ENCODE measurements at places on chromosomes 3 and 15.
A peak's percentile ranks its signal among the peaks of the same experiment; 100 is the strongest.

DNA sequence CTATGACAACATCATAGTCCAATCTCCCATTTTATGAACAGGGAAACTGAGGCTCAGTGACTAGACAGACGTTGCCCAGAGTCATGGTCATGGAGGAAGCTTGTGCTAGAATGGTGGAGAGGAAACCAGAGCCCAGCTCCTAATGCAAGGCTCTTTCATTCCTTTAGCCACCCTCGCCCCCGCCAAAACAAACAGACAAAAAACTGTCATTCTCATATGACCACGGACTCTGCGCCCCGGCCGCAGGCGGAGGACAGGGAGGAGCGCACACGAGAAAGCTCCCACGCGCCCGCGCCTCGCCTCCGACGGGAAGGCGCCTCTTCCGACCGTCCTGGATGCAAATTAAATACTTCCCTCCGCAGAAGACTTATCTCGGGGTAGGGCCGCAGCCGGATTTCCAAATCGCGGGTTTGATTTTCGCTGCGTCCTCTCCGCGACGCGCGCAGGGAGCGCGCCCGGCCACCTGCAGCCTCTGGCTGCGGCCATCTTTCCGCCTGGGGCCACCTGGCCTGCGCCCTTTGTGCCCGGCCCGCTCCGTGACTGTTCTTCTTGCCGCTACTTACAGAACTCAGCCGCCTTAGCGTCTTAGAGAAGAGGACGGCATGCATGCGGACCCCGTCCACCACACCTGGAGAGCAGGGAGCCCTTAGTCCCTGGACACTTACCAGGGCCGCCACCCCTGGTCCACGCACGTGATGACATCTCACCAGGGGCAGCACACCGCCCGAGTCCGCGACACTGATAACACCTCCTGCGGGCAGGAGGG, 670 bp upstream of the ATP13A3 start:
- no peak for DNase-seq

GRCh38 chr3:128367221-128367620, 99.5 kb downstream of the DNAJB8 start:
- no peak for DNase-seq

- no peak for DNase-seq
These were observed 23.5 kb downstream of the MAGEF1 start for GRCh38 chr3:184688251-184688881.

- DNase-seq = peak; percentile 80
These were observed 450.0 kb upstream of the KCNMB2 start for GRCh38 chr3:178086144-178086825.

- no peak for DNase-seq
These were observed 19.3 kb upstream of the NRROS start for GRCh38 chr3:196620161-196620604.

GRCh38 chr3:40961104-40961857, 238.0 kb upstream of the CTNNB1 start:
- DNase-seq = no peak

DNA sequence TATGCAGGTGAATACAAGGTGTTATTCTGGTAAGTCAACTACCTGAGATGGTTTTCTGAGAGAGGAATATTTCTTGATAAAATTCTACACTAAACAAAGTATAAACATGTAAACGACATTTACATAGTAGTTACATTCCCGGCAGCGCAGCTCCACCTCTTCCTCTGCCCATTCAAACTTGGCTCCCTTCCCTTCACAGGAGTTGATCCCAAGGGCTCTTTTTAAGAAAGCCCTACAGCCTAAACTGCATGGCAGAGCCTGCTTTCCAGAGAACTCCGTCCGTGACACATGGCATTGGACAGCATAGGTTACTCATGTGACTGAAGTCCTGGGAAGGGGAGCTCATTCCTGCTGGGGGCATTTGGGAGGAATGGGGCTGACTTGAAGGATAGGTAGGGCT, 22.0 kb upstream of the LCTL start:
- no peak for DNase-seq

DNA sequence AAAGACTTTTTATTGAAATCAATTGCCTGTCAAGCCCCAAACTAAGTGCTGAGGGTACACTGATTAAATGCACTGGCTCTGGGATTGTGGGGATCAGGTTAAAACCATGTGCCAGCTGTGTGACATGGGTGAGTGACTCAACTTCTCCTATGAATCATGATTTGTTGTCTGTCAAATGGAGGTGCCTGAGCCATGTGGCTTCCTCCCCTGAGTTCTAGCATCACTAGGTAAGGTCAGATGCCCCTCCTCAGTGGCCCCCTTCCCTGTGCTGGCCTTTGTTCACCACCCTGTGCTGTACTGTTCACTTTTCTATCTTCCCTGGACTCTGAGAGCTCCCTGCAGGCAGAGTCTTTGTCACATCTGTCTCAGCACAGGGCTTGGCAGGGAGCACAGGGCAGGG, 43.6 kb upstream of the ATP2B2 start:
- DNase-seq = no peak

GRCh38 chr15:76533995-76534394, 197.4 kb downstream of the ISL2 start:
- no peak for DNase-seq

- no peak for DNase-seq
These were observed 315.5 kb downstream of the FHIT start for GRCh38 chr3:60935709-60936108.

DNA sequence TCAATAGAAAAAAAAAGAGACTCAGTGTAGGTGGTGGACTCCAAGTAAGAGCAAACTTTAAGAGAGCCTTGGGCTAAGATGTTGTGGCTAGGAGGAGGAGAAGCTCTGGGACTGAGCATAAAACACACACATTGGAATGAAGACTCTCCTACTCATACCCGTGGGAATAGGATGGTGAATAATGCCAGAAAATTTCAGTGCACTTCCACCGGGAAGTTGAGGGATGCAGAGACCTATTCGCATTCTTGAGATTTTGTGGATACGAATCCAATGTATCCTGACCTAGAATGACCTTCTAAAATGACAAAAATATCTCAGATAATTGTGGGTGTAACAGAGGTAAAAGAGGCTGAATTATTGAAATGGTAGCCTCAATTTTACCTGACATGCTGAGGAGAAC, 388.7 kb upstream of the SGO1 start:
- DNase-seq = no peak

GRCh38 chr15:75966073-75966472, 46.2 kb downstream of the NRG4 start:
- no peak for DNase-seq

DNA sequence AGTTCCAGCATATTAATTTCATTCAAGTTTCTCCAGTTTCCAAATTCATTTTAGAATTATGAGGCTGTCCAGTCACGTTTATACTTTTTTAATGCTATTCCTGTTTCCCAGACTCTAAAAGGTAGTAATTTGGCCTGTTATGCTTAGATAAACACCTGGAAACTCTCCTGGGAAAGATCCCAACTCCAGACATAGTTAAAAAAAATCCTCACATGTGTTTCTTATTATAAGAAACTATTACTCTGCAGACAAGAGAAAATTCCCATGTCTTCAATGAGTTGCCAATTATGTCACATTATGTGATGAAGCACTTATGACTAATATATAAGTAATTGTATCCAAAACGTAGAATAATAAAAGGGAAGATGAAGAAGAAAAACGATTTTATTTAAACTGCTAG, 137.1 kb upstream of the TMC3 start:
- DNase-seq = no peak

- DNase-seq = no peak
These were observed 15.0 kb upstream of the SLC28A1 start for GRCh38 chr15:84869510-84869909.

DNA sequence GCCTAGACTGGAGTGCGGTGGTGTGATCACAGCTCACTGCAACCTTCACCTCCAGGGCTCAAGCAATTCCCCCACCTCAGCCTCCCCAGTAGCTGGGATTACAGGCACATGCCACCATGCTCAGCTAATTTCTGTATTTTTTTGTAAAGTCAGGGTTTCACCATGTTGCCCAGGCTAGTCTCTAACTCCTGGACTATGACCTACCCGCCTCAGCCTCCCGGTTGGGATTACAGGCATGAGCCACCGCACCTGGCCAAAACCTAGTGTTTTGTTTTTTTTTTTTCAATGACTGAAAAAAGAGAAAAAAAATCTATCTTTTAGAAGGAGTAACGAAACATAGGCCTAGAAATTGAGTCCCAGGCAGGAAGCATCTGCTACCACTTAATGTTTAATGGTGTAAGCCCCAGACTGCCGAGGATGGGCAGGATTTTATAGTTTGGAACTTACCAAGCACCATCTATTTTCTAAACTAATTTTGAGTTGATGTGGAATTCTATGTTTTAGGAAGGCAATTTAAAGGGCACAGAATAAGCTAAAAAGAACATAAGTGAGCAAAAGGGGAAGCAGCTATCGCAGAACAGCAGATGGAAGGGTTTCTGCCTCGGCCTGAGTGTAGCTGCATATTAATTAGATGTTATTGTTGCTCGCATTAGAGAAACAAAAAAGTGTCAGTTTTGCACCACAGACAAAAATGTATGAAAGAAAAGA, 24.2 kb upstream of the CA12 start:
- DNase-seq = no peak

DNA sequence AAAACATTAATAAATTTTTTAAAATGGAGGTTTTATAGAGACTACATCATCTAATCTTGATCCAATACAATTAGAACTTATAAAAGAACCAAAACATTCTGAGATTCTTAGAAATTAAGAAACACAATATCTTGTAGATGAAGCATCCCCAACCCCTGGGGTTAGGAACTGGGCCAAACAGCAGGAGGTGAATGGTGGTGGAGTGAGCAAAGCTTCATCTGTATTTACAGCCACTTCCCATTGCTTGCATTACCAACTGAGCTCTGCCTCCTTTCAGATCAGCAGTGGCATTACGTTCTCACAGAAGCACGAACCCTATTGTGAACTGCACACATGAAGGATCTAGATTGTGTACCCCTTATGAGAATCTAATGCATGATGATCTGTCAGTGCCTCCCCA, 36.3 kb downstream of the KNL1 start:
- DNase-seq = no peak

DNA sequence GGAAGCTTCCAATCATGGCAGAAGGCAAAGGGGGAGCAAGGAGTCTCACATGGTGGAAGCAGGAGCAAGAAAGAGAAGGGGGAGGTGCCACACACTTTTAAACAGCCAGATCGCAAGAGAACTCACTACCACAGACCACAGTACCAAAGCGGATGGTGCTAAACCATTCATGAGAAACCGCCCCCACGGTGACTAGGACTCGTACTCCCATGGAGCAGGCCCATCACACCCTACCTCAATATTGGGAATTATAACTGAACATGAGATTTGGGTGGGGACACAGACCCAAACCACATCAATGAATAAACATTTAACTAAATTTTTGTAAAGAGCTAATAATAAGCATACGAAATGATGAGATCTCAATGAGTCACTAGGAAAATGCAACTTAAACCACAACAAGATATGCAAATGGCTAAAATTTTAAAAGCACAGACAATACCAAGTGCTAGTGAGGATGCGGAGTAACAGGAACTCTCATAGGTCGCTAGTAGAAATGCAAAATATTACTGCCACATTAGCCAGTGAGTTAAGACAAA, 10.0 kb downstream of the MRPS25 start:
- DNase-seq = no peak

DNA sequence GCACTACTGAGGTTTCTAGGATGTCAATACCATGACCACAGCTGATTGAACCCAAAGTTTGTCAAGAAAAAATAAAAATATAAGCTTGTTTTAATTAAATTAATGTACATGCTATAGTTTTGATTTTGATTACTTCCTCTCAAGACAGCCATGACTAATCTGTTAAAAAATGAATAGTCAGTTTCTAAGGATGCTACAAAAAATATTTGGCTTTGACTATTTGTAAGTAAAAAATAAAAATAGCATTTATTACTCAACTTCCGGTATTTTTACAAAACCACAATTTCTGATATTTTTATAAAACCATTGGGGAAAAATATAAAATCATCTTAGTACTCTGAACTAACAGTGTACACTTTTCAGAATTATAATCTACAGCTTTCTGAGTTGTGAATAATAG, 12.1 kb upstream of the TEX9 start:
- DNase-seq = no peak

- no peak for DNase-seq
These were observed 279.3 kb upstream of the RASGRP1 start for GRCh38 chr15:38843736-38844590.

DNA sequence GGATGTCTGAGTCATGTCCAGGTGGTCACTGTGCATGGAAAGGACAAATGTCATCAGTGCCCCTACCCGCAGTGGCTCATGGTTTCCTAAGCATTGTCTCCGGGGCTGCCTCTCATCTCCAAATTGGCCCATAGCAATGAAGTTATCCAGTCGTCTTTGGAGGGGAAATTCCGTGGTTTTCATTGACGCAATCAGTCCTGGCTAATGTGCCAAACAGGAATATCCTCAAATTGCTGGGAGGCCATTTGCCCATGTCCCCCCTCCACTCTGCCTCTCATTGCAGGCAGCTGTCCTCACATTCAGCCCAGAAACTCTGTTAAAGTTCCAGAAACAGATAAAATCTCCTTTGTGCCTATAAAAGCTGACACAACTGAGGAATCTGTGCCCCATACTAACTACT, 81.6 kb downstream of the MCTP2 start:
- no peak for DNase-seq

GRCh38 chr3:81732642-81733041, 28.8 kb downstream of the GBE1 start:
- peak; percentile 43 for DNase-seq

- DNase-seq = no peak
These were observed 13.5 kb upstream of the TTBK2 start for GRCh38 chr15:42933886-42934667.

GRCh38 chr3:15290736-15291135, 41.6 kb downstream of the SH3BP5 start:
- DNase-seq = no peak

DNA sequence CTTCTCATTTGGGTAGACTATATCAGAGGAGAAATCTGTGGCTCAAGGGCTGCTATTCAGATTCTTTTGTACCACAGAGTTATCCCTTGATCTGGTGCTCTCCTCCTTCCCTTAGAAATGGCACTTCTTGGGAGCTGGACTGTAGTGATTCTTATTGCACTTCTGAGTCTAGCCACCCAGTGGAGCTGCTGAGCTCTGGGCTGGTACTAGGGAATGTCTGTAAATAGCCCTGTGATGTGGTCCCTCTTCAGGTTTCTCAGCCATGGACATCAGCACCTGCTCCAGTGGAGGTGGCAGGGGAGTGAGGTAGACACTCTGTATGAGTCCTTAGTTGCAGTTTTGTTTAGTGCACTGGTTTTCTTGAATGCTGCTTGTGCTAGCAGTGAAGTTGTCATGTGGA, 1292.6 kb downstream of the SI start:
- DNase-seq = no peak

- no peak for DNase-seq
These were observed 156.2 kb downstream of the PLCL2 start for GRCh38 chr3:17040990-17041377.

DNA sequence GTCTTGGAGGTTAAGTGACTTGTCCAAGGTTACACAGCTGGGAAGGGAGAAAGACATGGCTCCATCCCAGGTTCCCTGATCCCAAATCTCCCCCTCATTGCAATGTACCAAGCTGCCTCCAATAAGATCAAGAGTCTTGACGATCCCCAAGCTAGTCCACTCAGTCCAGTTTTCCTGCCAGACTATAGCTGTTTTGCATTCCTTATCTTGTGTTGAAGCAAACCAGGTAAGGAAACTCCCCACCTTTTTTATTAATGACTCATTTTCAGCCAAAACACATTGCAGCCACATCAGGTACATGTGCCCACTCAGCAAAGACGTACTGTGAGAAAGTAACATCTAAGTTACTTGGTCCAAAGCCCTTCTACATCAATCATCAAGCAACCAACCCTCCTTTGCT, 41.9 kb downstream of the LIPC start:
- DNase-seq = no peak
